ENCODE measurements at places on chromosomes 5 and 9.

- DNase-seq: no peak
Observed at GRCh38 chr5:44396312-44396711, 7.1 kb upstream of the FGF10 start.

- DNase-seq: no peak
Observed at GRCh38 chr5:36629729-36630128, 23.3 kb downstream of the SLC1A3 start.

GRCh38 chr5:141494761-141495452 is 6.0 kb downstream of the PCDHGC5 start:
- no peak for DNase-seq

GRCh38 chr5:146873186-146873917 is 5.2 kb downstream of the PPP2R2B start:
- DNase-seq: no peak

- DNase-seq: no peak
Observed at GRCh38 chr5:158943057-158943456, 156.7 kb downstream of the EBF1 start.

Measured in NCI-H1105 (cell line).